Umbilical cord (tissue), 2 donors: ENCODE measurements at places on chromosomes 1 and 21.

GRCh38 chr1:53294567-53294966 is 33.3 kb downstream of the LRP8 start:
- peak; percentile 51 for DNase-seq

DNA sequence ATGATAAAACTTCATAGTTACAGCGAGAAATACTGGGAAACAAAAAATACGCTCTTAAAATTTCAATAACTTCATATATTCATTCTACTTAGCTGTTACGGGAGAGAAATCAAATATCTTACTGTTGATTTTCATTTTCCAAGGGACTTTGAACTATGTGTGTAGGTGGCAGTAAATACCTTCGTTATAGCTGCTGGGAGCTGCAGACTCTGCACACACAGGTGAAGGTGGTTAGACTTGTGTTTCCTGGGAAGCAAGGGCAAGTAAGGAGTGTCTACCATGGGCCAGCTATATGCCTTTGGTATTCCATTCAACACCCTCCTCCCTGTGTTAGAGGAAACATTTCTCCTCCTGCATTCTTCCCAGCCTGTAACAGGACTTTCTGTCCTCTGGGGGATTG is 51.4 kb upstream of the DIRAS3 start:
- no peak for DNase-seq

DNA sequence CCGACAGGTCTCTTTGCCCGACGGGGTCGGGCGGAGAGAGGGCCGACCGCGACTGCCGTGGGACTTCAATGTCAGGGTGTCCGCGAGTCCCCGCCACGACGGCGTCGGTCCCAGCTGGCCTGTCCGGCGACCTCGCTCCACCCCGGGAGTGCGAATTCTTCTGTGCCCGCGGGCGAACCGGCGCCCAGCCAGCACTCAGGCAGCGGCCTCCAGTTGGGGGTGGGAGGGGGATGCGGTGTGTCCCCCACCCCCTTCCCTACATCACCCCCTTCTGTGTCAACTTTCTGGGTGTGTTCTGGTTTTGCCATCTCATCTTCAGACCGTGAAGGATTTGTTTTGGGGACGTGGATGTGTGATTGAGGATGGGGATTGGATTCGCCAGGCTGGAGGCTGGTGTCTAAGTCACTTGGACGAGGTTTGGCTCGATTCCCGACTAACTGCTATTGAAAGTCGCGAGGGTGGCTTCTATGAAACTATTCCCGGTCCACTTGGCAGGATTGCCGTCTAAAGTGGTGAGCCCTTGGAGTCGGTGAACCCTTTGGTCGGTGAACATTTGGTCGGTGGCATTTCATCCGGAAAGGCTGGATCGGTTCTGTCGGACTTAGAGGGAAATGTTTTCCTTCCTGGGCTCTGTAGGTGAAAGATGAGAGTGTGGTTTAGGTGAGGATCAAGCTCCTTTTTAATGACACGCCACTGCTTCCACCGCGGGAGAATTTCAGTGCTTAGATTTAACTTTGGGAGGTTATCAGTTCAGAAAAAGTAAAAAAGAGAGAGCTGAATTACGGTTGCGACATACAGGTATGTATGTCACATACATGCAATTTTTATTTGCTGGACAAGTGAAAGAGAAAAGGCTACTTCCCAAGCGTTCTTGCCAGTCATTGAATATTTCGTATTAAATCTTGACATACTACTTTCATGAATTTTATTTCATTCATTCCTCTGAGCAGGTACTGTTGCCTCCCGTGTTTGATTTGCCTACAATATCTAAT is 771 bp downstream of the ABCD3 start:
- DNase-seq = peak; percentile 35

GRCh38 chr1:4973341-4973740 is 318.9 kb downstream of the AJAP1 start:
- no peak for DNase-seq

DNA sequence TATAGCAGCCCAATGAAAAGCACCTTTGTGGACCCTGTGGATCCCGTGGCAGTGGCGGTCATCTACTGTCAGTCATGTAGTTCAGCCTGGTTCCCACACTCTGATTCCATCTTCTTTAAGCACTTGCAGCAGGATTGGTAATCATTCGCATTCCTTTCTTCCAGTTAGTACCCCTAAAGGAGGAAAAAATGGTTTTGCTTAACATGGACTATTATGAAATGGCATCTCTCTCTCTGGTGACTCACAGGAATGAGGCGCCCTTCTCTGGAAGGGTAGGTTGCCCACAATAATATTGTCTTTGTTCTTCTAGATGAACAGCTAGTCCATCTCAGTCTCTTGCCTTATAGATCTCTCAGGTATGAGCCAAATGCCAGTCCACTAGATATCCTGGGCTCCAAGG is 127.9 kb upstream of the MROH9 start:
- DNase-seq = no peak

DNA sequence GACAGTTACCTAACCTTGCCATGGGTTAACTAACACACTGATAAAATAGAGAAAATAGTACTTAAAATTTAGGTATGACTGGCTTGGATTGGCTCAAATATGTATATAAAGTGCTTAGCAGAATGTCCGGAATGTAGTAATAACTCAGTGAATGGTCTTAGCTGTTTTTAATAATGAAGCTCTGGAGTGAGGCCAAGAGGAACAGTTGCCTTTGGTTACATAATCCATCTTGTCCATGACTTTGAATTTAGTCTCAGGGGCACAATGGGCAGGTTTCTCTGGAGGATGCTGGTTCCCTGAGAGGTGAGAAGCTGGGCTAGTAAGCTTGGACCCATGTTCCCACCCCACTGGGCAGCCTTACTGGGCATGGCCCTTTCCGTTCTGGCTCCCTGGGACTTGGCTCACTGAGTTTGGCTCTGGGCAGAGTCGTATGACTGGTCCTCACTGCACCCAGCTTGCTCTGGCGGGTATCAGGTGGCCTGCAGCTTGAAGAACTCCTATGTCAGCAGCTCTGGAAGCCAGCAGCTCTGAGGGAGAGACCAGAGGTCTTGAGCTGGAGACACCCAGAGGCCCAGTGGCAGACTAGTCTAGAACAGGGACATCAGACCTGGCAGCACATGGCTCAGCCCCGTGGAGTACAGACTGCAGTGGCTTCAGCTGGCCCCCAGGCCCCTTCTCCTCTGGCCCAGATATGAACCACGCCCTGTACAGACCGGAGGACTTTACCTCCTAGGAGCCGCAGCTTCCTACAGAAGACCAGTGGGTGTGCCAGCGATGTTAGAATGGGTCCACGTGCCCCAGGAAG is 40.4 kb downstream of the TENT5C start:
- DNase-seq = no peak
